ENCODE measurements at places on chromosomes 1 and 21. TPM values are rescaled to one million over a fixed set of nuclear protein-coding genes. Genes with fewer than 3 reads are reported as not detected.
A peak's percentile ranks its signal among the peaks of the same experiment; 100 is the strongest.

DNA sequence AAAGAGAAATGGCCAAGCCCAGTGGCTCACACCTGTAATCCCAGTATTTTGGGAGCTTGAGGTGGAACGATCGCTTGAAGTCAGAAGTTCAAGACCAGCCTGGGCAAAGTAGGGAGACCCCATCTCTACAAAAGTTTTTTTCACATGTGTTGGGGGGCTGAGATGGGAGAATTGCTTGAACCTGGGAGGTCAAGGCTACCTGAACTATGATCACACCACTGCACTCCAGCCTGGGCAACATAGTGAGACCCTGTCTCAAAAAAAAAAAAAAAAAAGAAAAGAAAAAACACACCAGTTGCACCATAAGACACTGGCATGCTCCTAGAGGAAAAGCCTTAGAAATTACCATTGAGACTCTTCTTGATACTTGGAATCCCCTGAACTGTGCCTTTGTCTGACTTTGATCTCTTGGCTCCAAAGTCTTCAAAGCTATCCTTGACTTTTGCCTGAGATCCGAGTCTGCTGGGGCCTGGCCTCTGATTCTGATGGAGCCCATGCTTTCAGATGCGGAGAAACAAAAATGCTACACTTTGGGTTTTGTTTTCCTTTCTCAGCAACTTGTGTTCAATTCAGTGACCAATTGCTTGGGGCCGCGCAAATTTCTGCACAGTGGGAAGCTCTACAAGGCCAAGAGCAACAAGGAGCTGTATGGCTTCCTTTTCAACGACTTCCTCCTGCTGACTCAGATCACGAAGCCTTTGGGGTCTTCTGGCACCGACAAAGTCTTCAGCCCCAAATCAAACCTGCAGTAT is 33.7 kb downstream of the ATP5PO start:
- no peak overlapping the region for H3K4me3 ChIP-seq
- no peak overlapping the region for H3K27ac ChIP-seq

- DNase-seq: peak; percentile 11
- H3K27ac ChIP-seq: no peak overlapping the region
- H3K4me3 ChIP-seq: no peak overlapping the region
- H3K36me3 ChIP-seq: peaks cover 10% of the 10 kb centered on the region
- H3K27me3 ChIP-seq: no peaks in the 10 kb centered on the region
- no peaks in the 10 kb centered on the region for H3K4me1 ChIP-seq
These were observed 27.8 kb downstream of the SMIM12 start for GRCh38 chr1:34831721-34832246.

GRCh38 chr21:33884376-33885171 is 31.0 kb downstream of the ATP5PO start:
- no peak for DNase-seq
- no peak overlapping the region for H3K4me3 ChIP-seq
- no peaks in the 10 kb centered on the region for H3K27me3 ChIP-seq
- H3K27ac ChIP-seq: no peak overlapping the region
- no peaks in the 10 kb centered on the region for H3K36me3 ChIP-seq

DNA sequence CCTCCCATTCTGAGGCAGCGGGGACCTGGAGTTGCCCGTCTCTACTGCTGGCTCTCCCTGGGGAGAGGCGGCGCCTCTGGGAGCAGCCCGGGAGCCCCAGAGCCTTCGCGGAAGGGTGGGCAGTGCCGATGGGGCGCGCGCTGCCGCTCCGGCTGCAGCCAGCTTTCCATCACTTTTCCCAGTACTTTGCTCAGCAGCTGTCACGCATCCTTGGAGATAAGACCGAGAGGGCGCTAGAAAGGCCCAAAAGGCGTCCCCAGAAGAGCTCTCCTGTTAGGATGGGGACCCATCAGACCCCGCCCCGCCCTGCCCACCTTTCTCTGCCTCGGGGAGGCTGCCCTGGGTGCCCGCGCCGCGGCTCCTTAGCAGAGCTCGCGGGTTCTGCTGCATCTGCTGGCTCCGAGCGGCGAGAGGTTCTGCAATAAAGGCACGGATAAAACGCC is 534 bp downstream of the KCNH1 start:
- no peaks in the 10 kb centered on the region for H3K36me3 ChIP-seq
- no peak for DNase-seq
- no peaks in the 10 kb centered on the region for H3K27me3 ChIP-seq
- H3K27ac ChIP-seq: no peak overlapping the region
- H3K4me1 ChIP-seq: peaks cover 15% of the 10 kb centered on the region

- DNase-seq: no peak
- no peaks in the 10 kb centered on the region for H3K4me1 ChIP-seq
These were observed 14.7 kb downstream of the DNAJC16 start for GRCh38 chr1:15541231-15541792.

- DNase-seq: no peak
- peaks cover 2% of the 10 kb centered on the region for H3K4me1 ChIP-seq
- peaks cover 19% of the 10 kb centered on the region for H3K36me3 ChIP-seq
These were observed 83.8 kb downstream of the EVI5 start for GRCh38 chr1:92701147-92701546.

DNA sequence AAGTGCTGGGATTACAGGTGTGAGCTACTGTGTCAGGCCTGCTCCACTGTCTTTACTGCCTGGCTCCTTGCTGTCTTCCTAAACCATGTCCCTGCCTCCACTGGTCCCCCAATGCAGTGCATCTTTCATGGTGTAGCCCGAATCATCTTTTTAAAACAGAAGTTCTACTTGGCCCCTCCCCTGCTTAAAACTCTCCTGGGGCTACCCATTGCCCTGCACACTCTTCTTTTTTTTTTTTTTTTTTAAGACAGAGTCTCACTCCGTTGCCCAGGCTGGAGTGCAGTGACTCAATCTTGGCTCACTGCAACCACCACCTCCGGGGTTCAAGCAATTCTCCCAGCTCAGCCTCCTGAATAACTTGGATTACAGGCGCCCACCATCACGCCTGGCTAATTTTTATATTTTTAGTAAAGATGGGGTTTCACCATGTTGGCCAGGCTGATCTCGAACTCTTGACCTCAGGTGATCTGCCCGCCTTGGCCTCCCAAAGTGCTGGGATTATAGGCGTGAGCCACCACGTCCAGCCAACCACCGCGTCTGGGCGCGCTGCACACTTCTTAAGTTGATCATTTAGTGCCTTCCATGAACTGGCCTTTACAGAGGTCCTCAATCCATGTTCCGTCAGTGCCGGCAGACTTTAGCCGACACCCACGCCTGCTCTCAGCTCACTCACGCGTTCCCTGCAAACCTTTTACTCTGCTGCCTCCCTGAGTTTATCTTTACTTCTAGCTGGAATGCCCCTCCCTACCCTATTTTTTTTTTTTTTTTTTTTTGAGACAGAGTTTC is 2.4 kb downstream of the FCN3 start:
- H3K4me1 ChIP-seq: peaks cover 16% of the 10 kb centered on the region
- no peaks in the 10 kb centered on the region for H3K27me3 ChIP-seq
- H3K27ac ChIP-seq: no peak overlapping the region

DNA sequence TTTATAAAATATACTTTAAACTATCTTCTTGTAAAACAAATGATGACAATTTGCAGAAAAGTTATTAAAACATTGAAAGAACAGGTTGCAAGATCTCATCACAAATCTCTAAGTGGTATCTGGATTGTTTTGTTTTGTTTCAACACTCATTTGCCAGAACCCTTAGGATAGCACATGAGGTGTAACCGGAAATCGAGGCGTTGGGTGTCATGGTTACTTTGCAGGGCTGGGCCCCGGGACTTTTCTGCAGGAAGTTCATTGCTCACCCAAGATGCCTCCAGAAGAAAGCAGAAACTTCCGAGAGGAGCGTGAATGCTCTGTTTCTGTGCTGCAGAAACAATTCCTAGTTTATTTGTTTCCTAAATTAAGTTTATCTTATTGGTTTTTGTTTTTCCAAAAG is 2.5 kb downstream of the DISC1 start:
- peaks cover 31% of the 10 kb centered on the region for H3K4me1 ChIP-seq
- no peaks in the 10 kb centered on the region for H3K36me3 ChIP-seq
- no peak for DNase-seq
- H3K27me3 ChIP-seq: no peaks in the 10 kb centered on the region
- H3K27ac ChIP-seq: peak overlapping the region; percentile 34

DNA sequence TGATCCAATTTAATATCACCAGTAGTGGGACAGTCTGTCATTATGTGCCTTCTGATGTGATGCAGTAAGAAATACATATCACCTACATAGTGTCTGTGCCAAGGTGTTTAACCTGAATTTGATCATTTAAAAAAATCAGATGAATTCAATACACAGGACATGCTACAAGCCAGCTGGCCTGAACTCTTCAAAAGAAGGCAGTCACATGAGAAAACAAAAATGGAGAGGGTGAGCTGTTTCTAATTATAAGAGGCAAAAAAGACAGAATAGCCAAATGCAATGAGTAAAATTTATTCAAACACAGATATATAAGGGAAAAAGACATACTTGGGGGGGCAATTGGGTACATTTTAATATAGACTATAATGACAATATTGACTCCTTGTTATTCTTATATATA is 66.5 kb downstream of the ST3GAL3 start:
- DNase-seq: no peak
- no peaks in the 10 kb centered on the region for H3K36me3 ChIP-seq
- no peaks in the 10 kb centered on the region for H3K4me1 ChIP-seq
- no peak overlapping the region for H3K4me3 ChIP-seq
- no peak overlapping the region for H3K27ac ChIP-seq

- H3K36me3 ChIP-seq: no peaks in the 10 kb centered on the region
- no peak overlapping the region for H3K4me3 ChIP-seq
- H3K27me3 ChIP-seq: no peaks in the 10 kb centered on the region
- peaks cover 38% of the 10 kb centered on the region for H3K4me1 ChIP-seq
- DNase-seq: no peak
These were observed 150.3 kb downstream of the ETS2 start for GRCh38 chr21:38956007-38956406.

DNA sequence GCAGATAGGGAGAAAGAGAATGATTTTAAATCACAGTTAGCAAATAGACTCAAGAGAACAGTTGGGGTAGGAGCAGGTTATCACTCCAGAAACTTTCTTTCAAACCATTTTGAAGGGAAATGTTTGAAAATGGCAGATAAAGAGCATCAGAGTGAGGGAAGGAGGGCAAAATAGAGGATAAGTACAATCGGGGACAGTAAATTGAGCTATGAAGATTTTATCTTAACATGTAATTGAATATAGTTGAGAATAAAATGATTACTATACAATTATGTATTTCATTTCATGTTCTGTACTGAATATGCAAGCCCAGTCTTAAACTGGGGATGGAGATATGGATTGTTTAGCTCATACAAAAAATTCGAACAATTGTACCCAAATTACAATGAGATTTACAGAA is 54.0 kb downstream of the MAP10 start:
- no peak overlapping the region for H3K4me3 ChIP-seq
- DNase-seq: no peak
- no peaks in the 10 kb centered on the region for H3K4me1 ChIP-seq
- no peaks in the 10 kb centered on the region for H3K27me3 ChIP-seq
- no peak overlapping the region for H3K27ac ChIP-seq

GRCh38 chr21:31216206-31216605 is 127.9 kb downstream of the TIAM1 start:
- no peak overlapping the region for H3K27ac ChIP-seq
- DNase-seq: no peak
- no peak overlapping the region for H3K4me3 ChIP-seq
- no peaks in the 10 kb centered on the region for H3K36me3 ChIP-seq
- peaks cover 13% of the 10 kb centered on the region for H3K4me1 ChIP-seq

DNA sequence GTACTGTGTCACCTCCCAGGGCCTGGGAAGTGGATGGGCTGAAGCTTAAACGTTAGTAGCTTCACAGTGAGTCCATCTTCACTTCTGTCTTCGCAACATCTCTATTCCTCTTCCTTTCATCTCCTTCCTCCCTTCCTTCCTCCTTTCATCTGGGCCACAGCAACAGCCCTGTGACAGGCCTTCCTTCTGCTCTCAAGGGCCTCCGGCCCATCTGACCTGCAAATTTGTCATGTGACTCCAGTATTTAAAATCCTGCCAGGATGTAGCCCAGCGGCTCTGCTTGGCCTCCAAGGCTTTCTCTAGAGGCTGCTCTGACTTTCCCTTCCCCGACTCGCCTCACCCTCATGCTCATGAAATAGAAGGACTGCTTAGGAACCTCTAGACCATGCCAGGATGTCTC is 10.9 kb upstream of the BATF3 start:
- H3K4me1 ChIP-seq: no peaks in the 10 kb centered on the region
- H3K27me3 ChIP-seq: no peaks in the 10 kb centered on the region
- H3K4me3 ChIP-seq: no peak overlapping the region
- DNase-seq: no peak
- no peak overlapping the region for H3K27ac ChIP-seq

DNA sequence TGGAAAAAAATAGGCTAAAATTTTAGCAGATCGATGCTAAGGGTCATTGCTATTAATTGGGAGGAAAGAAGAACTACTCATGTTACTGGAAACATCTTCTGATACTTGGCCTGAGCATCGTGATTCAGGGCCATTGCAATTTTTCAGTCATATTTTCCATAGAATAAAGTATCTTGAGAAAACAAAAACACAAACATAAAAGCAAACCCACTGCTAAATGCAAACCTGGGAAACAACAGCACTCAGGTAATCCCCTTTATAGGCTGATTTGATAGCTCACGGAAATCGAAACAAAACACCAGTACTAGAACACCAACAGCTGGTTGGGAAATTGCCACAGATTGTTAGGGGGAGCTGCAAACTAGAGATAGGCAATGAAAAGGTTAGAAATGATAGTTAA is 172.9 kb upstream of the ESRRG start:
- no peaks in the 10 kb centered on the region for H3K27me3 ChIP-seq
- no peak for DNase-seq
- H3K36me3 ChIP-seq: no peaks in the 10 kb centered on the region
- H3K27ac ChIP-seq: no peak overlapping the region
- no peaks in the 10 kb centered on the region for H3K4me1 ChIP-seq
- no peak overlapping the region for H3K4me3 ChIP-seq

DNA sequence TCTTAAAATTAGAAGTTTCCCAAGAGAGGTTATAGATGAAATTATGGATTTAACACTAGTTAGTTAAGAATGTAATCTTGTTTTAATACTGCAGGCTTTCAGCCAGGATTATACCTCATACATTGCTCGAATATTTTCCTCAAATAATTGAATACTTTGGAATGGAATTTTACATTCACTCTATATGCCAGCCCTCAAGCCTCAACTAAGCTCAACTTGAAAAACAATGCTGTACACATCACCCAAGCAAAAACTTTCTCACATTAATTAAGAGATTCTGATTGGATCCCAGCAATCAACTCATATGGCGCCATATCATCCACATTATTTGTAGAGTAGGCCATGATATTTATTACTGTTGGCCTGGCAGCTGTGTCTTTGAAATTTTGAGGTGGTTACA is 710.7 kb upstream of the ADAMTS5 start:
- H3K27ac ChIP-seq: no peak overlapping the region
- H3K36me3 ChIP-seq: no peaks in the 10 kb centered on the region

DNA sequence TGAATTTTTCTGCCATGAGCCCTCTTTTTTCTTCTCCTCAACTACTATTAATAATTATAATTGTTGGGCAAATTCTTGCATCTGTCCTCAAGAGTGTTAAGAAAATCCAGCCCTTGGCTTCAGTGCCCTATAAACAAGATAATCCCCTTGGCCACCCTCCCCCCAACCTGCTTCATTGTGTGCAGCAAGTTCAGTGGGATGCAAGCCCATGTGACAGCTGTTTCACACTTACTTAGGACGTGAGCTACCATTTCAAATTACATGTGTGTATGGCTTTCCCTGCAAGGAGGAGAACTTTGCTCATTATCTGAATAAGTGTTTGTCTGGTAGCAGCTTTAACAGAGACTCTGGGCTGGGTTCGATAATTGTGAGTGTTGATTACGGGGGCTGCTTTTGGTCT is 276.2 kb downstream of the CACNA1E start:
- no peaks in the 10 kb centered on the region for H3K4me1 ChIP-seq
- H3K4me3 ChIP-seq: no peak overlapping the region

The CHODL gene
- total RNA-seq: 1.3 TPM

The KCNT2 gene
- 32.3 TPM for total RNA-seq

The SGIP1 gene
- total RNA-seq: 1.8 TPM

The FALEC gene
- not detected for total RNA-seq

The AJAP1 gene
- 1.1 TPM for total RNA-seq

The AUNIP gene
- total RNA-seq: 0.87 TPM
